ENCODE measurements at places on chromosomes 5 and 9.
A peak's percentile ranks its signal among the peaks of the same experiment; 100 is the strongest.

- DNase-seq, result no peak
Measured at GRCh38 chr9:33467526-33467925, 6.2 kb downstream of the NOL6 start.

DNA sequence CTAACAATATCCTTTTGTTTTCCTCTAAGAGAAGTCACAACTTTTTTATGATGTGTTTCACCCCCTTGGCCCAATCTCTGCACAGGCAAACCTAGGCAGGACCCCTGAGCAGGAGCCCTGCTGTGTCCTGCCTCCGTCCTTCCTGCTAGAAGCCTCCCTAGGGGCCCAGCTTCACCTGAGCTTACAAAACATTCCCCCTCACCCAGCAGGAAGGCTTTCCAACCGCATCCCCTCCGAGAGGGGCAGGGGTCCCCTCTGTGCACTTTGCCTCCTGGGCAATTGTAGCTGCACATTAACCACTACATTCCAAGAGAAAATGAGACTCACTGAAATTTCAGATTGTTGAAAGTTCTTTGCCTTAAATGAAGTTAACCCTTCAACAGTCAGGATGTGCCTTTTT is 176.2 kb downstream of the IRX2 start:
- DNase-seq, result no peak

- DNase-seq, result no peak
Measured at GRCh38 chr9:94881023-94881422, 154.5 kb downstream of the AOPEP start.

DNA sequence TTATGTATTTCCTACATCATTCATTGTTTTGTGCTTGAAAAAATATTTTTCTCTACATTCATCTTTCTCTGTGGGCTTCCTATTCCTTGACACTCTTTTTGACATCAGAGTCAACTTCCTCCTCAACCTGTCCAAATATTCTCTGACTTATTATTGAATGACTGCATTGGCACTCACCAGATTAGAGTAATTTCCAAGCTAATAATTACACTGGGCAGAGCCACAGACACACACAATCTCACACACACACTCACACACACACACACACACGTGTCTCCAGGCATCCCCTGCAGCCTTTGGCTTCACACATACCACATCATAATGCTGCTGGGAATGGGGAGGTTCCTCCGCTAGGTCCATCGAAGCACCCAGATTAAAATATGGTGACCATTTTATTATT is 184.5 kb downstream of the SYK start:
- DNase-seq, result no peak

DNA sequence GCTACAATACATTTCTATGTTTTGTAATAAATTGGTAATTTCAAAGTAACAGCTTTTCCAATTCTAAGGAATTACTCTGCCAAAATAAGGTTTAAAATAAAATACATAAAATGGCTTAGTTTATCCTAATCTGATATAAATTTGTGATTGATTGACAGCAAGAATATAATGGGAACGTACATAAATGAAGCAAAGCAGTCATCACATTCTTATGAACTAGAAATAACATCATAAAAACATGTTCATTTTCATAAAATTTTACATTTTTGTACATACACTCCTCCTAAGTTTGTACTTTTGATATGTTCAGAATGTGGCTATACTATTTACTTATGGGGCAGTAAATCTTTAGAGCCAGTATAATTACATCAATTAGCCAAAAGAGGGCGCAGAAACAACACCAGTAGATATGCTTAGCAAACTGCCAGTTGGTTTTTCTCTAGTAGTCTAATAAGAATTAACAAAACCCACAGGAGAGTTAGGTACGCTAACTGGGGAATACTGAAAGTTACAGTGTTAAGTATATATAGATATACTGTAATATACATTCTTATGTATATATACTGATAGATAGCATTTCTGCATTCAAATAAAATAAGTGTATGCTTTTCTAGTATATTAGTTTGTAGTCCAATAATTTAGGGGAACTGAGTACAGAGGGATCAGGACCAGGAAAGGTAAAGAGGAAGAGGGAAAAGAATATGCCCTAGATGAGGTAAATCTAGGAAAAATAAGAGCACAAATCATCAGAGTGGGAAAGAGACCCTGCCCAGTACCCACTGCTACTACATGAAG is 76.8 kb downstream of the ZDHHC21 start:
- DNase-seq, result peak; percentile 66

- peak; percentile 41 for DNase-seq
Measured at GRCh38 chr9:35552837-35553236, 52.2 kb upstream of the TESK1 start.

DNA sequence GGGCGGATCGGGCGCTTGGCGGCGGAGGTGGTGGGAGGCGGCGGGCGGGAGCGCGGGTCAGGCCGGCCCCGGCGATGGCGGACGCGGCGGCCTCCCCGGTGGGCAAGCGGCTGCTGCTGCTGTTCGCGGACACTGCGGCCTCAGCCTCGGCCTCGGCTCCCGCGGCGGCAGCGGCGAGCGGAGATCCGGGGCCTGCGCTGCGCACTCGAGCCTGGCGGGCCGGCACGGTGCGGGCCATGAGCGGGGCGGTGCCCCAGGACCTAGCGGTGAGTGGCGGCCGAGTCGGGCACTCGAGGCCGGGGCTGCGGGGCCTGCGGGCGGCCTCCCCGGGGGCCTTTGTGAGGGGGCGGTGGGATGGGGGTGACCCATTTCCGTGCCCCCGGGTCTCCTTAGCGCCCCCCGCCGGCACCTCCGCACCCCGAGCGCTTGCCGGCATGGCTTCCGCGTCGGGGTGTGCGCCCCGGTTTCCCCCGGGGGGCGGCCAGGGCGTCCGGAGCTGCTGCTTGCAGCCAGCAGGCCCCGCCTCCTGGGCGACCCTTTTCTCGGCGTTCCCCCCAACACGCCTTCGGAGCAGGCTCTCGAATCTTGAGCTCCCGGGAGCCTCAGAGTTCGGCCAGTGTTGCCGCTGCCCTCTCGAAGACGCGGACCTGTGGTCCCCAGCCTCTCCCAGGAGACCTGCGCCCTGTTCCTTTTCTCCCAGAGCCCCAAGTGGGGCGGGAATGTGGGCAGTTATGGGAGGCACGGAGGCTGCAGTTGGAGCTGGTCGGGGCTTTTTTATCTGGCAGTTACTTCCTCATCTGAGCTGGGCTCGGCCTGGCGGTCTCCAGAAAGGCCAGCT is 456 bp downstream of the KDM3B start:
- DNase-seq, result peak; percentile 56

DNA sequence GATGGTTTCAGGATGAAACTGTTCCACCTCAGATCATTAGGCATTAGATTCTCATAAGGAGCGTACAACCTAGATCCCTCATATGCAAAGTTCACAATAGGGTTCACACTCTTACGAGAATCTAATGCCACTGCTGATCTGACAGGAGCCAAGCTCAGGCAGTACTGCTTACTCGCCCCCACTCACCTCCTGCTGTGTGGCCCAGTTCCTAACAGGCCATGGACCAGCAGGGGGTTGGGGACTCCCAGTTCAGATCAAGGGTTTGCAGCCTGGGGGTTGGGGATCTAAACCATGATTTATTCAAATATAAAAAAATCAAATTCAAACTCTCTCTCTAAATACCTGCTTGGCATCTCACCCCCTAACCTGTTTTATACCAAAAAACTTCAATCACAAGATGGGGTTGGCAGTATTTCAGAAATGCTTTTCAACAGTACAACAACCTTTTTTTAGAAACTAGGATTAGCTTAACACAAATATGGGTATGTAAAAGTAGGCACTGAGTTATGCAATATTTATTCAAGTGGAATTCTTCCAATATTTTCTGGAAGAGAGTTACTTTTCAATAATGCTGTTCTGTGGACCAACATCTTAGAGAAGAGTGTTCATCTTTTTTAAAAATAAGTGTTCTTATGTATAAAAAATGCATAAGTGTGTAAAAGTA is 30.1 kb upstream of the SLC12A2 start:
- DNase-seq, result peak; percentile 9

- DNase-seq, result no peak
Measured at GRCh38 chr9:113482341-113482740, 18.8 kb downstream of the RGS3 start.

- no peak for DNase-seq
Measured at GRCh38 chr9:16153741-16154140, 600.9 kb downstream of the CCDC171 start.

DNA sequence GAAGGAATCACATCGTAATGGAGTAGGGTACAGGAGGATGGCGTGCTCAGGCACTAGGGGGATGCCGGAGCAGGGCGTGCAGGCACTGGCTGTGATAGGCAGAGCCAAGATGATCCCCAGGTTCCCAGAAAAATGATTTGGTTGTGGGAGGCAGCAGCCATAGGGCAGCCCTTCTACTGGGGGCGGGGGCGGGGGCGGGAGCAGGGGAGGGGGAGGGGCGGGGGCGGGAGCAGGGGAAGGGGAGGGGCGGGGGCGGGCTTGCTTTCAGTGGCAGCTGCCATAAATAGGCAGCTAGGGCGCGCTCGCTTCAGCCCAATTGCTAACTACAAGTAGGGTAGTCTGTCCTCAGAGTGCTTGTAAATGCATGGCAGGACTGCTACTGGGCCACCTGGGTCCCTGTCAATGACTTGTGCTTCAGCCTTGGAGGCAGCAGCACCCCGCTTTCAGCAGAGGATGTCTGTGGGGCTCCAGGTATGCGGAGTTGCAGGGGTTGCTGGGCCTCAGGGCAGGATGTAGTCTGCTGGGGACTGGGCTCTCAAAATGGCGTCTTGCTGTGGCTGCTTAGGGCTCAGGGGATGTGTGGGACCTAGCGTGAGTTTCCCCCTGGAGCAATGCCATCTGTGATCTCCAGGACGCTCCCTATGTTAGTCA is 354.3 kb downstream of the RAB3C start:
- DNase-seq, result no peak

GRCh38 chr5:159519365-159519764 is 189.1 kb upstream of the IL12B start:
- DNase-seq, result no peak

DNA sequence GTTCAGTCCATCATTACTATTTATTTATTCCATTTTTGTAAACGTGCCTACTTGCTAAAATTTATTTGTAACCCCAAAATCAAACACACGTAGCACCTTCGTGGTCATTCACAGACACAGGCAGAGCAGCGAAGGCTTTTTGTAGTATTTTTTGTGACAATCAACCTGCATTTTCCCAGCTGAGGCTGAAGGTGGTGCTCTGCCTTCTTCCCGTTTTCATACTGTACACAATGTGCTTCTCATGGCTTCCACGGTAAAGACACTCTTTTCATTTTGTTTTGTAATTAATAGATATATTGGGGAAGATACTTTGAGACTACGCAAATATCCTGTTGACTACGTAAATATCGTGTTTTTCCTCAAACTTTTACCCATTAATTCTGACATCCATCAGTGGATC is 19.4 kb downstream of the DAP start:
- no peak for DNase-seq

- DNase-seq, result no peak
Measured at GRCh38 chr5:58958701-58959100, 375.8 kb downstream of the RAB3C start.

- DNase-seq, result peak; percentile 14
Measured at GRCh38 chr5:94024101-94024500, 282.7 kb upstream of the POU5F2 start.

DNA sequence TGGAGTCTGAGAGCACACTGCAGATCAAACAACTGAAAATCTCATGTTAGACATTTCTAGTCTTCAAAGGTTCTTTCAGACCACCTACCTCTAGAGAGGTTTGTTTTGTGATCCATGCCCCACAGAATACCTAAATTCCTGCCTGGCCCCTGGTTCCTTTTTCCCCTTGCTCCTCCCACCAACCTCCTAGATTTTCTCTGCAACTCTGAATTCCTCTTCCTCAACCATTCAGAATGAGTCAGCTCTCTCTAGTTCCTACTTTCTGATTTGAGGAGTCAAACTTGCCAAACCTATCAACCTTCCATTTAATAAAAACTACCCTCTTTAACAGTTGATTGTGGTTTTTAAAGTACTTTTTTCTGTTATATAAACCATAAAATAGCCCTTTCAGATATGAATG is 83.2 kb upstream of the ZNF462 start:
- DNase-seq, result no peak

GRCh38 chr5:617896-618295 is 5.8 kb downstream of the CEP72 start:
- no peak for DNase-seq

- no peak for DNase-seq
Measured at GRCh38 chr5:179816401-179816795, 4.3 kb upstream of the SQSTM1 start.

GRCh38 chr5:74063346-74063745 is 437.4 kb downstream of the ARHGEF28 start:
- no peak for DNase-seq

DNA sequence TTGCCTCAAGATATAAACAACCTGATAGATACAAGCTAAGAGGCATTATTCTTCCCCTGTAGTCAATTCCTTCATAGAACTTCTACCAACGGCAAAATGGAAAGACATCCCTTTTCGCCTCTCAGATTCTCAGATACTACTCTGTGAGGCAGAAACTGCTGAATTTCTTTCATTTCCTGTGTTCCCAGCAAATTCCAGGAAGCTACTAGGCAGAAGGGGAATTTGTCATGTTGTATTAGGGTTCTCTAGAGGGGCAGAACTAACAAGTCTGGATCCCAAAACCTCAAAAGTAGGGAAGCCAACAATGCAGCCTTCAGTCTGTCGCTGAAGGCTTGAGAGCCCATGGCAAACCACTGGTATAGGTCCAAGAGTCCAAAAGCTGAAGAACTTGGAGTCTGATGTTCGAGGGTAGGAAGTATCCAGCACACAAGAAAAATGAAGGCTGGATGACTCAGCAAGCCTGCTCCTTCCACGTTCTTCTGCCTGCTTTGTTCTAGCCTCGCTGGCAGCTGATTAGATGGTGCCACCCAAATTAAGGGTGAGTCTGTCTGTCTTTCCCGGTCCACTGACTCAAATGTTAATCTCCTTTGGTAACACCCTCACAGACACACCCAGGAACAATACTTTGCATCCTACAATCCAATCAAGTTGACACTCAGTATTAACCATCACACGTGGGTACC is 15.2 kb downstream of the RNF180 start:
- peak; percentile 4 for DNase-seq

GRCh38 chr5:134794082-134794481 is 35.5 kb downstream of the DDX46 start:
- DNase-seq, result no peak

- DNase-seq, result no peak
Measured at GRCh38 chr9:126700903-126701812, 87.4 kb downstream of the LMX1B start.

DNA sequence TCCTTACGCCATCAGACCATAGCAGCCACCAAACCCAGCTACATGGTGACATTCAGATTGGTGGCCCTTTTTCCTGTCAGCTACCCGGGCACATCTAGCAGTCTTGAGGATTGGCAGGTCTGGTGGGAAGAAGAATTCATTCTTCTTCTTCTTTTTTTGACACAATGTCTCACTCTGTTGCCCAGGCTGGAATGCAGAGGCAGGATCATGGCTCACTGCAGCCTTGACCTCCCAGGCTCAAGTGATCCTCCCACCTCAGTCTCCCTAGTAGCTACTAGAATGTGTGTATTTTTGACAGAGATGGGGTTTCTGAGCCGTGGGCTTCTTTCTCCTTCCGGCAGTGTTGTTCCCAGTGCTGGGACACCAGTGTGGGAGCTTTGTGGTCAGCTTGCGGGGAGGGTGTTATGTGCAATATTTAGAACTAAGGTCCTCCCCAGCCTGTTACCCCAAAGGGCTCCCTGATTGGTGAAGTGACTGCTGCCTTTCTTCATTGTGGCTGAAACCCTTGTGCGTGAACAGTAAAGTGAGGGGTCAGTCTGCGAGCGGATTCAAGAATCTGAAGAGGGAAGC is 3.4 kb downstream of the NTMT1 start:
- no peak for DNase-seq

All from astrocyte of the spinal cord (primary cell).